CD8-positive, alpha-beta T cell (primary cell): ENCODE measurements at places on chromosomes 5 and 9.

- no peak for DNase-seq
Measured at GRCh38 chr5:136513430-136513829, 148.1 kb upstream of the TRPC7 start.

GRCh38 chr9:4986296-4986695 lies 1.2 kb downstream of the JAK2 start:
- no peak for DNase-seq

DNA sequence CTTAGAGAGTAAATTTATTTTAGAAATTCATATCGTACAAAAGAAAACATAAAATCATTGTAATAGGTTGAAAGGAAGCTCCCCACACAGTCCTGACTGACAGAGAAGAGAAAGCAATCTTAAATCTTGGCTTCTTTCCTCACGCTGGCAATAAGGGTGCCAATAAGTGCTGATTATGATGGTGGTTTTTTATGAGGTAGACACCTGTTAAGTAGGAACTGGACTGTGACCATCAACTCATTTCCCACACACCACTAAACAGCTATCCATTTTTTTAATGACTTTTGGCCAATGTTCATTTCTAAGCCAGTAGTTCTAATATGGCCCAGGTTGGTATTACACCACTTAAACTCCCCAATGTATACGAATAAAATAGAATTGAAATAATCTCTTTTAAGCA lies 893.5 kb upstream of the NUDT12 start:
- DNase-seq: no peak

- DNase-seq: no peak
Measured at GRCh38 chr5:134224888-134225779, 739 bp downstream of the PPP2CA start.

GRCh38 chr5:77280036-77280435 lies 69.6 kb downstream of the PDE8B start:
- DNase-seq: no peak
